ENCODE measurements at places on chromosomes 2 and 18. TPM values are rescaled to one million over a fixed set of nuclear protein-coding genes. Genes with fewer than 3 reads are reported as not detected.

Gene ZNF521
- 8.0 TPM for total RNA-seq

Gene LIMS4
- total RNA-seq = 66.8 TPM

Gene ALLC
- total RNA-seq = 1.1 TPM

Gene FAM110C
- 4.9 TPM for total RNA-seq

GRCh38 chr2:12210016-12210933 is 463.8 kb downstream of the LPIN1 start:
- no peak for DNase-seq
- no peak overlapping the region for H3K4me3 ChIP-seq
- no peaks in the 10 kb centered on the region for H3K36me3 ChIP-seq
- H3K27ac ChIP-seq = no peak overlapping the region

- no peak overlapping the region for H3K27ac ChIP-seq
- DNase-seq = no peak
- H3K4me1 ChIP-seq = no peaks in the 10 kb centered on the region
- H3K4me3 ChIP-seq = no peak overlapping the region
- H3K27me3 ChIP-seq = no peaks in the 10 kb centered on the region
- H3K36me3 ChIP-seq = no peaks in the 10 kb centered on the region
Observed at GRCh38 chr2:240620859-240621258, 4.4 kb upstream of the GPR35 start.

- no peaks in the 10 kb centered on the region for H3K36me3 ChIP-seq
- H3K27me3 ChIP-seq = no peaks in the 10 kb centered on the region
- no peaks in the 10 kb centered on the region for H3K4me1 ChIP-seq
- H3K27ac ChIP-seq = no peak overlapping the region
- H3K4me3 ChIP-seq = no peak overlapping the region
- no peak for DNase-seq
Observed at GRCh38 chr2:122595065-122595464, 839.6 kb downstream of the TSN start.

GRCh38 chr18:35635170-35635569 is 53.6 kb downstream of the GALNT1 start:
- H3K27ac ChIP-seq = no peak overlapping the region
- H3K27me3 ChIP-seq = no peaks in the 10 kb centered on the region
- no peaks in the 10 kb centered on the region for H3K4me1 ChIP-seq
- no peak overlapping the region for H3K4me3 ChIP-seq

DNA sequence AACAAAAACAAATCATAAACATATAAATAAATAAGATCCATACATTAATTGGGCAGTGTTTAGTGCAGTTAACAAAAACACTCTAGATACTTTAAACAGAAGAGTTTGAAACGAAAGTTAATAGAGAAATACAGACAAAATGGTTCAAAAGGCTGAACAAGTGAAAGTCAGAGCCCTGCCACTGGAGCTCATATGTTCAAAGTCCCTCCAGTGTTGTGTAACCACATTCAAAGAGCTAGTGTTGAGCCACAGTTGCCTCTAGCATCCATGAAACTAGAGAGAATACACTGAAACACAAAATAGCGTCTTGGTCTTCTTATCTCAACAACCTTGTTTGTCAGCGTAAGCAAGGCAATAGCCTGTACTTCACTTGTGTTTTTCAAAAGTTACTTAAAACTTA is 1309.8 kb upstream of the NRXN1 start:
- no peak overlapping the region for H3K27ac ChIP-seq
- H3K4me1 ChIP-seq = no peaks in the 10 kb centered on the region
- DNase-seq = no peak
- no peaks in the 10 kb centered on the region for H3K27me3 ChIP-seq
- H3K4me3 ChIP-seq = no peak overlapping the region
- H3K36me3 ChIP-seq = no peaks in the 10 kb centered on the region

- no peaks in the 10 kb centered on the region for H3K4me1 ChIP-seq
- no peaks in the 10 kb centered on the region for H3K27me3 ChIP-seq
- H3K27ac ChIP-seq = no peak within 1 kb of the TSS
Observed at GRCh38 chr2:96642564-96643360, at the start of gene FER1L5. Gene FER1L5 (plus strand): TSS chr2:96642764. CDS start chr2:96642837, 73 bp downstream.

DNA sequence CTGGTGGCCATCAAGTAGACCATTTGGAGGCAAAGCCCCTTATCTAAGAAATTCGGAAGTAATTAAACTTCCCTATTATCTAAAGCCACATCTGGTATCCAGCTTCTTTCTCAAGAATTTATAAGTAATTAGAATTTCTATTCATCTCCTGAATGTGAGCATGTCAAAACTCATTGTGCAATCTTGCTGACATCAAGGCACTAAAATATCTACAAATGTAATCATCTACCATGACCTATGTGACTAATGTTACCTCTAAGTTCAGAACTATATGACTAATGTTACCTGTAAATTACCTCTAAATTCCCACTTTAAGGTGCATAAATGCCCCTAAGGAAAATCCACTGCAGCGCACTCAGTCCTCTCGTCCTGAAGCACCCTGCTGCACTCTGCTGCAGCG is 773.0 kb downstream of the CPS1 start:
- H3K36me3 ChIP-seq = no peaks in the 10 kb centered on the region
- H3K27me3 ChIP-seq = no peaks in the 10 kb centered on the region
- DNase-seq = no peak
- no peak overlapping the region for H3K4me3 ChIP-seq
- H3K27ac ChIP-seq = no peak overlapping the region
- no peaks in the 10 kb centered on the region for H3K4me1 ChIP-seq

- DNase-seq = no peak
- H3K4me1 ChIP-seq = peaks cover 3% of the 10 kb centered on the region
- H3K36me3 ChIP-seq = no peaks in the 10 kb centered on the region
- no peaks in the 10 kb centered on the region for H3K27me3 ChIP-seq
Observed at GRCh38 chr2:235661952-235662351, 168.1 kb downstream of the AGAP1 start.

GRCh38 chr18:76547296-76547695 is 52.3 kb upstream of the ZNF516 start:
- no peaks in the 10 kb centered on the region for H3K27me3 ChIP-seq
- no peak for DNase-seq
- H3K4me1 ChIP-seq = no peaks in the 10 kb centered on the region
- no peaks in the 10 kb centered on the region for H3K36me3 ChIP-seq

GRCh38 chr2:26712486-26713465 is 20.3 kb downstream of the KCNK3 start:
- DNase-seq = no peak
- H3K4me1 ChIP-seq = peaks cover 20% of the 10 kb centered on the region
- H3K4me3 ChIP-seq = no peak overlapping the region

Measured in thoracic aorta (tissue), 2 donors.